ENCODE measurements at places on chromosomes 3 and 15.

DNA sequence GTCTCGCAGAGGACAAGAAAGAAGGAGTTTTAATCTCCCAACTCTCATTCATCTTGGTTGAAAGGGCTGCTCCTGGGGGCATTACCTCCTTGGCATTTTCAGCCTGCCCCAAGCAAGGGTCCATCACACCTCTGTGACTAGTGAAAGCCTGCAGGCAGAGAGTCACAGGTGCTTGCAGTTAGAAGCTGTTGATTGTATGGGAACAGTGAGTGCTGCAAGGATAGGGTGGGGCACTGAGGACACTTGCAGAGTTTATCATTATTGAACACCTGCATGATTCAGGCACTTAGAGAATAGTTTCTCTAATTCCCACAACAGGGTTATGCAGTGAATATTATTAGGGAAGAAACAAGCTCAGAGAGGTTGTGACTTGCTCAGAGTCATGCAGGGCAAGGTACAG lies 41.7 kb upstream of the IGF2BP2 start:
- no peak for DNase-seq

DNA sequence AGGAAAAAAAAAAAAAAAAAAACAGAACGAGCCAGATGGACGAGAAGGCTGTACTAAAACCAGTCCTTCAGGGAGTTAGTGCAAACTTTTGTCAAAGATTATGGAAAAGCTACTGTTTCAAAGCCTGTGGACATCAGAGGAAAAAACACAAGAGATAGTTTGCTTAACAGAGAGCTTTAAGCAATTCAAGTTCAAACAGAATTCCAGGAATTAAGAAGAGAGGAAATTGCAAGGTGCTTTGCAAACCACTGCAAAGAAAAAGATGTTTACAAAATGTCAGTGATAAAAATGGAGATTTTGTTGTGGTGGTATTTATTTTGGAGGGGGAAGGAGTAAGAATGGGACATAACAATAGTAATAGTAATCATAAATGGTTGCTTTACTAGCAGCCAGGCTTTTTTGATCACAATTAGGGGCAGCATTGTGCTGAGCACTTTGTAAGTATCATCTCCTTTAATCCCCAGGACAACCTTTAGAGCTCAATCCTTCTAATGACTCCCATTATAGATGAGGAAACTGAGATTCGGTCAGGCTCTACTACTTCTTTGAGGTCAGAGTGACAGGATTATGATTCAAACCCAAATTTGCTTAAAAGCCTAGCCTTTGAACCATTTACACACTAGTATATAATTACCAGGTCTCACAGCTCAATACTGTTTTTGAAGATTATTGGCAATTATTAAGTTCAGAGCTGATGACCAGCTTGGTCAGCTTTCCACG lies 22.4 kb upstream of the ARHGEF3 start:
- DNase-seq = no peak

DNA sequence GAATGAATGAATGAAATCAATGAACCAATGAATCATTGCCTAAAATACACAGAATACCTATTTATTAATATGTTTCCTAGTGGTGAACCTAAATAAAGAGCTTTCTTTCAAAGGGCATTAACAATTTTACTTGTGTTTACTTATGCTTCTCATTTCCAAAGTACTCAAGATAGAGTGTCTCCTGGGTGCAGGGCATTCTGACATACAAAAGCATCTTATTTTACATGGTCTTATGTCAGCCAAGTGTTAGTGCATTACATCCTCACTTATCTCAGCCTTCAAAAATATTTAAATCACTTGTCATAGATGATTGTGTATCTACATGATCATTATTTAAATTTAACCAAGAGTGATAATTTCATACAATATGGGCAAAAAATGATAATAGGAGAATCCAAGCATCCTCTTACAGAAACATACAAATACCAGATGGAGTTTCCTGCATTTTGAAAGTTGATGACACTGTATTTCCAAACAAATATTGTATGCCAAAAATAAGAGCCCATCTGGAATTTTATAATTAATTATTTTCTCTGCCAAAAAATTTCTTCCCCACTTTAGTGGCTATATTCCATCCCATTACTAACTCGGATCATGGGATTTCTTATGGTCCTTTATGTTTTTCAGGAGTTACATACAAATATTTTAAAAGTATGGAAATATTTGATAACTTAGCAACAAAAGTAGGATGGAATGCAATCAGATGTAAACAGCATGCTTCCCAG lies 279.0 kb downstream of the RBMS3 start:
- no peak for DNase-seq

GRCh38 chr15:39922462-39923092 lies 2.5 kb upstream of the GPR176 start:
- DNase-seq = peak; percentile 61

GRCh38 chr15:99586121-99586520 lies 20.3 kb downstream of the MEF2A start:
- DNase-seq = no peak

- no peak for DNase-seq
Observed at GRCh38 chr3:23659274-23659673, 146.5 kb upstream of the UBE2E1 start.

- DNase-seq = no peak
Observed at GRCh38 chr3:111986800-111987199, 8.0 kb downstream of the ABHD10 start.
